ENCODE measurements at places on chromosomes 7 and 10.

DNA sequence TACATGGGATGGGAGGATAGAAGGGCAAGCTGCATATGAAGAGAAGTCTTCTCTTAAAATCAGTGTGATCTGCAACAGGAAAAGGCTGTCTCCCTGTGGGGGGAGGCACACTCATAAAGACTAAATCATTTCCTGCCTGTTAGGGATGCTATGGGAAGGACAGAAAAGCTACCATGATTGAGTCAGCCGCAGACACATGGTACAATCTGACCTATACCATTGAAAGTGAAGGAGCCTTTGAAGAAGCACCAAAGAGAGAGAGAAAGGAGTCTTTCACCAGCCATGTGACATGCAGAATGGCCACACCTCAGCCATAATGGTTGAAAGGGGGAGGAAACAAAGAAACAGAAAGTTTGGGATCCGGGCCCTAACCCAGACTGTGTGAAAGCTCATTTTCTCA, 29.1 kb downstream of the NUDCD3 start:
- DNase-seq: no peak

- no peak for DNase-seq
Measured at GRCh38 chr10:131062621-131063260, 248.8 kb downstream of the TCERG1L start.

- DNase-seq: no peak
Measured at GRCh38 chr10:133334503-133335245, 2.0 kb downstream of the CALY start.

- no peak for DNase-seq
Measured at GRCh38 chr7:51569581-51569980, 253.0 kb upstream of the COBL start.

- DNase-seq: no peak
Measured at GRCh38 chr7:153301936-153302335, 542.4 kb downstream of the ACTR3B start.

GRCh38 chr7:46024263-46024916, 103.3 kb upstream of the IGFBP3 start:
- no peak for DNase-seq

DNA sequence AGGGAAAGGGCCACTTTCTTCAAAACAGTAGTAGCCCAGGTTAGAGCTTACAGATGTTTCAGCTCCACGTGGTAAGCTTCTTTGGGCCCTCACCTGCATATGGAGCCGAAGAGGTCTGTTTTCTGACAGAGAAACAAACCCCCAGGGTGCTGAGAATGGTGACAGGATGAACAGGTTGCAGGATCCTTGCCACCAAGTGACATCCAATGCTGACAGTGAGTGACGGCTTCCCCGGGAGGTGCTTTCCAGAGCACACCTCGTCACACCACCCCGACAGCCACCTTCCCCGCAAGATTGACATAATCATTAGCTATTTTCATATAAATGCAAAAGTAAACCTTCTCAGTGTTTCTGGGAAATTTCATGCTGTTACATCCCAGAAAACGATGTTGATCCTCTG, 109.3 kb upstream of the BTBD16 start:
- DNase-seq: no peak

DNA sequence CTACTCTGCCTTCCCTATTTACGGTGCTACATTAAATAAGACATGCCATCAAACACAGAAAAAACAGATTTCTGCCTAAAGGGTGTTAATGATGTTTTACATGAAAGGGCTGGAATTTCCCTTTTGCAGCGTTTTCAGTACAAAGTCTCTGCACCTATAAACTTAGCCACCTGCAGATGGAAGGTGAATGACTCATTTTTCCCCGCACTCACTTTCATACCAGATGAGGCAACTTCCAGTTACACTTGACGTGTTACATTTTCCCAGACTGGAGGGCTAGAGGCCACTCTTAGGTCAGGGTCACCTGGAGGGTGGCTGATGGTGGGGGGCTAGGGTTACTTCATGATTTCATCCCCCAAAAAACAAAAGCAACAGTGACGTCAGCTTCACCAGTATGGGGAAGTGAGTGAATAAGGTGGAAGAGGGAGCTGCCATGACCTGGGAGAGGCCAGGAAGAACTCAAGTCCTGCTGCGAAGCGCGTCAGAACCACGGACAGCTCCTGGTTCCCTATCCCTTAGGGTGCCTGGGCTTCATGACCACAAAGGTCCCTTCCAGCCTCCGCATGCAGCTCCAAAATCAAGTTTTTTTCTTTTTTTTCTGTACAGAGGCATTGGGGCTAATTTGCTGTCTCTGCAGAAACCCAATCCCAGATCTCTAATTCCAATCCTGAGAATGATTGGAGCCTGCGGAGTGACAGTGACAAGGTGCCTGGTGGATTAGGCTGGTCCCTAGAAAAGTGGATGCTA, 94.0 kb downstream of the ADARB2 start:
- DNase-seq: no peak

DNA sequence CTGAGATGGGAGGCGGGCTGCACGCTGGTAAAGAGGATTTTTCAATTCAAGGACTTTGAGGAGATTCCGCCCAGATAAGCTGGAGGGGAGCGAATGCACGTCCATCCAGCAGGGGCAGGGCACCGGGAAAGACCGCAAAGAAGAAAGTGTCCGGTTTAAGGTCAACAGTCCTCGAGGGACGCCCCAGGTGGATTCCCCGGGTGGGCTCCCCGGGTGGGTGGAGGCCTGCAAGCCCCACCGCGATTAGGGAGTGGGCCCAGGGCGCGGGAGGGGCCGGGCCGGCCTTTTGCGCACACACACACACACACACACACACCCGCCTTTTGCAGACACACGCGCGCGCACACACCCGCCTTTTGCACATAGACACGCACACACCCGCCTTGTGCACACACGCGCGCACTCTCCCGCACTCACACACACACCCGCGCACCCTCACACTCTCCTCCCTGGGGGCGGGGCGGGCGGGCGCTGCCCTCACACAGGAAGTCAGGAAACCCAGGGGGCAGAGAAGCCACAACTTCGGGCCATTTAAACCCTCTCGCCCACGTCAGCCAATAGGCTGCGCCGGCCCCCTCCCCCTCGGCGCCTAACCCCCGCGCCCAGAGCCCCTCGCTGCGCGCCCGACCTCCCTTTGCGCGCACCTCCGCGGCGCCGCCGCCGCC, 615 bp downstream of the ARHGAP12 start:
- peak; percentile 37 for DNase-seq

GRCh38 chr10:71135236-71135635, 77.1 kb upstream of the UNC5B start:
- DNase-seq: no peak

DNA sequence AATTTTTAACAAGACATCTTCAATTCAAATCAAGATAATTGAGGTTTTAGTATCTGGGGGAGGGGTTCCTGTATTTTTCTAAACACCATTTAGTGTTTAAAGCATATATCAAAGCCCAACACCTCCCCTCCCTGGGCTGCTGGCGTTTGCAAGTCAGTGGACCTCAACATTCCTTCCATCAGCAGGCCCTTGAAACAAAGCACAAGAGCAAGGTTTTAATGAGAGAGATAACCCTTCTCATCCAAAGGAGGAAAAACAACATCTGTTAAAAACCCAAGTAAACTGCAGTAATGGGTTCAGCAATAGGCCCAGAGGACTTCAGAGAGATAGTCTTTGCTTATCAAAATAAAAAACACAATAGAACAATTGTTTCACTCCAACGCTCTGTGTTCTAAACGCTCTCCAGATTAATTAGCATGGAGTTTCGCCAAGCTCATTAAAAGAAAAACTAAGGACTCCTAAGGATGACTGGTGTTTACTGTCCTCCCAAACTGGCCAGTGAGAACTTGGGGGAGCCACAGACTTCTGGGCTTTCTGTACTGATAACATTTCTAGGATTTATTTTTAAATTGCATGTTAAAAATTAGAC, 2.5 kb downstream of the JCAD start:
- DNase-seq: no peak

DNA sequence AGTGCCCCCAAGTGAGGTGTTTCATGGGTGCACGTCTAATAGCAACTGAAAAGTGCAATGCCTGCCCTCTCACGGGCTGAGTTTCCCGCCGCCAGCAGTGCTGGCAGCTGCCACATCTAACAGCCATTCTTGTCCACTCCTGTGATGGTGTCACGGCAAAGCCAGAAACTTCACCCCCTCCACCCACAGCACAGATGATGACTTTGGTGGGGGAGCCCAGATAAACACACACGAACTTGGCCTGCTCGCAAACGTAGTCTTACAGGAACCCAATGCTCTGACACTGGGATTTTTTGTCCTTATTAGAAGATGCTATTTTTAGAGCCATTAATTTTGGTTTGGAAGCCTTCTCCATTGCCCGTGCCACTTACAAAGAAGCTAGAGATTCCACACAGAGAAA, 26.7 kb downstream of the CPXM2 start:
- DNase-seq: no peak

DNA sequence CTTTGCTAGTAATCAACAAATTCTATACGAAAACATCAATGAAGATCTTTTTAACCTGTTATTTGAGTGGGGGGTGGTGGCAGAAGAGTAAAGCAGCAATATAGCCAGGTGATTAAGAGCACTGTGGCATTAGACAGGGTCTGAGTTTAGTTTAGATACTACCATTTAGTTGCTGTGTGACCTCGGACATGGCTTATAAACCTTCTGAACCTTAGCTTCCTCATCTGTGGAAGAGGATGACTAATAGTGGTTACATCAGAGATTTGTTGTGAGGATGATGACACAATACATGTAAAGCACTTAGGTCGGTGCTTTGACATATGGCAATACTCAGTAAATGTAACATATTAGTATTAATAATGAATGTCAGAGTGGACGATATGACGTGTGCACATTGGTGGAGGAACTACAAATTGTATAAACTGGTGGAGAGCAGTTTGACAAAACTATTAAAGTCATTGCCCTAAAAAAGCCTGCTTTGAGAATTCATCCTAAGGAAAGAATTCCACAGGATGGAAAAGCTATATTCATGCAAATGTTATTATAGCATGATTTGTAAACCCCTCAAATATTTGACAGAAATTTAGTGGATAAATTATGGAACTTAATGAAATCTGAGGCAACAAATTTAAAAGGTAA, 24.3 kb downstream of the SPAG6 start:
- no peak for DNase-seq

DNA sequence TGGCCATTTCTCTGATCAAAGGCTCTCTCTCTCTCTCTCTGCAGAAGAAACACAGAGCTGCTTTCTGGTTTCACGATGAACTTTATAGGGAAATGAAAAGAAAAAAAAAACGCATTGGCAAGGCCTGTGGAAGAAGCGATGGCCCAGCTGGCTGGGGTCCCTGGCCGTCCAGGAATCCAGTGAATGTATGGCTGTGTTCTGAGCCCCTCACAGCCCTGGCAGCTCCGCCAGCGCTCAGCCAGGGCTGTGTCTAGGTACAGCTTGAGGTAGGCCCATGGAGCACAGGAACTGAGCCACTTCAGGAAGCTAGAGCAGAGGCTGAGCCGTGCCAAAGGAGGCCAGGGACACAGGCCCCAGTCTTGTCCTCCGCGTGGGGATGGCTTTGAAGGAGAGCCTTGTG, 13.1 kb upstream of the UCMA start:
- DNase-seq: no peak

- DNase-seq: no peak
Measured at GRCh38 chr10:17512341-17513001, 58.1 kb upstream of the ST8SIA6 start.

DNA sequence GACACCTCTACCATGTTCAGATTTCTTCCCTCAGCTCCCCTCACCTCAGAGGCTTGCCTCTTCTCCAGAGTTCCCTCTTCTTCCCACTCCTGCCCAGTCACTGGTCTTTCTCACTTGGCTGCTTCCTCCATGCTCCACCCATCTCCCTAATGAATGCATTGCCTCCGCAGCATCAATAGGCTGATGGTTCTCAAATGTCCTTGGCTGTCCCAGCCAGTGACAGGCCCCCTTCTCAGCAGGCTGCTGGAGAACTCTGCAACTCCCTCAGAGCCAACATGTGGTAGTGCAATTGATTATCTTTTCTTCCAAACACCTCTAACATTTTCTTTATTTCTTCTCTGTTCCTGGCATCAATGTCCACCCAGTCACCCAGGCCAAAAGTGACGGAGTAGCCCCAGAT, 218.2 kb downstream of the RELN start:
- DNase-seq: no peak

- no peak for DNase-seq
Measured at GRCh38 chr10:44911081-44911540, at the start of gene TMEM72. TSS of gene TMEM72 (plus strand) at chr10:44911337. CDS start at chr10:44911513, 176 bp downstream.

- DNase-seq: no peak
Measured at GRCh38 chr10:87598700-87599099, 61.0 kb upstream of the PAPSS2 start.

GRCh38 chr7:90957883-90958282, 306.4 kb upstream of the FZD1 start:
- DNase-seq: no peak

GRCh38 chr7:66903360-66904062, 17.5 kb upstream of the TMEM248 start:
- no peak for DNase-seq

- DNase-seq: no peak
Measured at GRCh38 chr10:101091546-101092290, 29.9 kb downstream of the KAZALD1 start.

DNA sequence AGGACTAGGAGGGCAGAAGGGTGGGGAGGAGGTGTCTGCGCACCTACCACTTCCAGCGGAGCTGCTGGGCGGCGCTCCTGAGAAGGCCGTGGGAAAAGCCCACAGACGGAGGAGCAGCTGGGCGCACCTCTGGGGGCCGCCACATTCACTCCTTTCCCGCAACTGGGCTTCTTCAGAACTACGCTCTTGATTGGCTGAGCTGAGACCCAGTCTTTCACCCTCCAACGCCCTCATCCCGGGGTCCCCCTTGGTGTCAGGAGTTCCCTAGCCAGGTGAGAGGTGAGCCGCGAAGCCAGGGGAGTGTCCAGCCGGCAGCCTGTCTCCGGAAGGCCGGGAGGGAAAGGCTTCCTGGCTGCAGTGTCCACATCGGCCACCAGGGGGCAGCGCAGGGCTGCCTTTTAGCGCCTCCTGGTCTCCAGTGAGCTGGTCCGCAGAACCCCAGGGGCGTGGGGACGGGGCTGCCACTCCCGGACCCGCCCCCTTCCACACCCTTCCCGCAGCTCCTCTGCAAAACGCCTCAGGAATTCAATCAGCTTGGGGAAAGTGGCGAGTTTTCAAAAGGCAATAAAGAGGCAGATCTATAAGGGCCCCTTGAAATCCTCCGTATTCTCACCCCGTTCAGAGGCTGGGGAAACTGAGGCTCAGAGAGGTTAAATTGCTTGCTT, 98.8 kb downstream of the CHST15 start:
- DNase-seq: peak; percentile 60

GRCh38 chr7:130966246-130967009, 232.4 kb upstream of the KLF14 start:
- no peak for DNase-seq

DNA sequence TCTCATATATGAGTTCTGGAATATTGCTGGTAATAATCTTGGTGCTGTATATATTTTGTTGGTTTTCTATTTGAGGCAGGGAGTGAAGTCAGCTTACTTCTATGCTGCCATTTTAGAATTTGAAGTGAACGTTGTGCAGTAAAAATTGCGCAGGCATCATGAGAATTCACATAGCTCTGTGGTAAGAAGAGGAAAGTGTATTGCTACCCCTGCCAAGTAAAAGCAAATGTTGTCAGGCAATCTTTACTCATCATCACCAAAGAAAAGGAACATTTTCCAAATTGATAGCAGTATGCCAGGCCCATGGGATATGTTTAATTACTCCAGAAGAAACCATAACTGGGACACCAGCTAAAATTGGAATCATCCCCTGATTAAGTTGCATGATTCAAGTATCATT, 13.4 kb downstream of the FEZF1 start:
- no peak for DNase-seq
